ENCODE measurements at places on chromosomes 4 and X.

DNA sequence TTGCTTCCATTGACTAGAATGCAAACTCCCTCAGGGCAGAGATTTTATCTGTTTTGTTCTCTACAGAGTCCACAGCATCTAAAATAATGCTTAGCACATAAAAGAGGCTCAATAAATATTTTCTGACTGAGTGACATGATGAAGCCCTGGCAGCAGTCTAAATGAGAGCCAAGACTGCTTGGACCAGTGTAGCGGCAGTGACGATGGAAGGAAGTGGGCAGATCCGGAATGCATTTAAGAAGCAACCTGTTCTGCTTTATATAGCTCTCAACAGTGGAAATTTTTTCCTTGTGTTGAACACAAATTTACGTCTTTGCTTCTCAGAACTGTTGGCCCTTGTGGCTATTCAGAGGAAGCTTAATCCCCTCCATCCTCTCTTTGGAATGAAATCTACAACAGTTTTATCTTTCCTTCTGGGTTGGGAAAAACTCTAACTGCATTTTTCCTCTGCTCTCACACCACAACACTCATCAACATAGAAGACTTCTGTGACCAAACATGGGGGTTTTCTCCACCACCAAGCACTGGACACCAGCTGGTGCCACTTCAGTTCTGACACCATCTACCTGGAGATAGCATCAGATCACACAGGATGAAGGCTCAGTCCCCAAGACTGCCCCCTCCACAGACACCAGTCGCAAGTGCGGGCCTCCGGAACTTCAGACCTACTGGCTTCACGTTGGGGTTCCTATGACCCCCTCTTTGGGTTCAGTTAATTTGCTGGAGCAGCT lies 7.0 kb upstream of the BEND4 start:
- DNase-seq: no peak

GRCh38 chrX:105703876-105704275 lies 118.5 kb upstream of the NRK start:
- DNase-seq: peak; percentile 7

- DNase-seq: no peak
These were observed 206.0 kb upstream of the RPS6KA3 start for GRCh38 chrX:20472620-20473258.

GRCh38 chrX:40149286-40150175 lies 51.8 kb upstream of the BCOR start:
- no peak for DNase-seq

DNA sequence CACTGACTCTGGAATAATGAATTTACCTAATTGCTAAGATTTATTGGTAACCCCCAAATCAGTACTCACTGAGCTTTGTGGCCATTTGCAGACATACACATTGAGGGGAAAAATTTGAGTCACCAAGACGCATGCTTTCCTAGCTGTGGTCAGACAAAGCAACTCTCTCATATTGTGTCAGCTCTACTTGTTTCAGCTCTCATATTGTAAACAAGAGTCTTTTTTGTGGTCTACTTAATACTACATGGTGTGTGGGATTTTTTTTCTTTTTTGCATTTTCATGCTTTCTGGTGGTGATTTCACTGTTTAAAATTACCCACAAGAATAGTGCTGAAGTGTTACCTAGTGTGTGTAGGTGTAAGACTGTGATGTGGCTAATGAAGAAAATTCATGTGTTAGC lies 428.2 kb upstream of the GALNT7 start:
- no peak for DNase-seq

GRCh38 chrX:133323431-133323830 lies 91.9 kb downstream of the GPC4 start:
- no peak for DNase-seq

DNA sequence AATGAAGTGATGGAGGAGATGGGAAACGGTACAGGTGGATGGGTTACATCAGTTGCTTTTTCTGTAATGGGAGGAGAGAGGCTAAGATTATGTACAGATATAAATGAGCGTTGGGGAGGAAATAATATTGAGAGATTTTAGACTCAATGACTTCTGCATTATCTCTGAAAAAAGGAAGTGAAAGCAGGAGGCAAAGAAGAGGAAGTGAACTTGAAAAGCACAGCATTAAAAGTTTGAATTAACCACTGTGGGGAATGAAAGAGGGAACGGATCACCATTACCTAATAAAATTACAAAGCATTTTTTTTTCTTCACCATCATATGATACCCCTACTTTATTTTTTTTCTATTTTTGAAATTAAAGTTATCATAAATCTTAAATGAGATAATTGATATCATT lies 1025.5 kb downstream of the RPA4 start:
- no peak for DNase-seq

DNA sequence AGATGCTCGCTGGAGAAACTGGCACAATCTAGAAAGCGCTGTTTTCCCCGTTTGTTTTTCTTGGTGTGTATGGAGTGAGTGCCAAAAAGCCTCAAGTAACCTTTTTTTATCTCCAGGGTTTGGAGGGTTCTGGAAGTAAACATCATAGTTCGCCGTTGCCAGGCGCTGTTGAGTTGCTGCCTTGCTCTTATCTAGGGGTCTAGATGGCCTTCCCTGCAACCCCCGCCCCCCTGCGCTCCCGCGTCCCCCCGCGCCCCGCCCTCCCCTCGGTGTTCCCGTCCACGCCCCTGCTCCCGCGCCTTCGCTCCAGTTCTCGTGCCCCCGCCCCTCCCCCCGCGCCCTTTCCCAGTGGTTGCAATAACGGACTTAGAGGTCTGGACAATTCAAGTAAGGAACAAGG lies 555 bp upstream of the GCNA start:
- no peak for DNase-seq

DNA sequence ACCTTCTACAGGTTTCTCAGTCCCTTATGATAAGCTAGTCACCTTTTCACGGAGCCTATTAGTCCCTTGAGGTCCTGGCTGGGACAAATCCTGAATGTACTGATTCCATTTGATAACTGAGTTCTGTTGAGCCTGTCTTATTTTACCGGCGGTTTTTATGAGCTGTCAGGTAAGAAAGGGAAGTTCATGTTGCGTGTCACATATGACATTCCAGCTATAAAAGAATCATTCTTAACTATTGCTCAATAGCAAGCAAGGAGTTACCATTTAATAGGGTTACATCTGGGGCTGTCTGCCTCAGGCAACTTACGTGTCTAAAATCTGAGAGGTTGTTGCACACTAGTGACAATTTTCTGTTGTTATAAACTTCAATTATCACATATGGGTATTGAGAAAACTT lies 394.6 kb downstream of the TECRL start:
- no peak for DNase-seq

GRCh38 chr4:37747772-37748330 lies 61.7 kb upstream of the RELL1 start:
- no peak for DNase-seq

DNA sequence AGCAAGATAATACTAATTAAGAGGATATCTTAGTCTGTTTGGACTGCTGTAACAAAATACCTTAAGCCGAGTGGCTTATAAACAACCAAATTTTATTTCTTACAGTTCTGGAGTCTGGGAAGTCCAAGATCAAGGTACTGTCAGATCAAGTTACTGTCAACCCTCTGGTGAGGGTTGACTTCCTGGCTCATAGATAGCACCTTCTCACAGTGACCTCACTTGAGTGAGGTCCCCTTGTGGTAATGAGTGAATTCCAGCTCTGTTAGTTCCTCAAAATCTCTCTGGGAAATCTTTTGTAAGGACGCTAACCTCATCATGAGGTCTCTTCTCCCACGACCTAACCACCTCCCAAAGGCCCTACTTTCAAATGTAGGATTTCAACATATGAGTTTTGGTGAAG lies 36.9 kb upstream of the ADGRA3 start:
- peak; percentile 20 for DNase-seq

- DNase-seq: peak; percentile 90
These were observed 47.6 kb downstream of the GRK4 start for GRCh38 chr4:3010998-3011397.

GRCh38 chr4:5592272-5592671 lies 116.1 kb downstream of the EVC2 start:
- DNase-seq: no peak

DNA sequence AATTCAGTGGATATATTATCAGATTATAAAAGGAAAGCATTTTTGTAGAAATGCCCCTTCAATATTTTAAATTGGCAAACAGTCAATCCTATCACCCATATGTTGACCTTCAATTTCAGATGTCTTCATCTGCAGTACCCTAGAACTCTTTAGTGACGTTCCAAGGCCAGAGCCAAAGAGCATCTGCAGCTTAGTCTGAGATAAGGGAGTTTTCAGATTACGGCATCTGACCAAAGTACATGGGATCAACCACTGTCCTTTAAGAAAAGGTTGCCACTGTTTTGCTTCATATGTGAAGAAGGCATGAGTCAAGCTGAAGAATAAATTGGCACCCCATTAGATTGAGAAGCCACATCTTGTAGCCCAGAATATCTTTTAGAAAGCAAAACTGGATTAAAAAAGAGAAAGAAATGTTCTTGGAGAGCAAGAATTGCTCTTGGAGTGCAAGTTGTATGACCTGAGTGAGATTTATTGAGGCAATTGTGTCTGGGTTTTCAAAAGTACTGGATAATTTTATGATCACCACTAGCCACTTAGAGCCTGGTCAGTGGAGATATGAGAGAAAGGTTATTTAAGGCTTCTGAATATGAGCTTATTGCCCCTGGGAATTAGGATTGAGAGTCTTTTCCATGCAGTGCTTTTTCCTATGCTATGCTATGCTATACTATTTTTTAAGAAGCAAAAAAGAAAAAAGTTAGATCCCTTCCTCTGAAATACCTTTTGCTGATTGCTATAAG lies 251.9 kb upstream of the NR3C2 start:
- no peak for DNase-seq

DNA sequence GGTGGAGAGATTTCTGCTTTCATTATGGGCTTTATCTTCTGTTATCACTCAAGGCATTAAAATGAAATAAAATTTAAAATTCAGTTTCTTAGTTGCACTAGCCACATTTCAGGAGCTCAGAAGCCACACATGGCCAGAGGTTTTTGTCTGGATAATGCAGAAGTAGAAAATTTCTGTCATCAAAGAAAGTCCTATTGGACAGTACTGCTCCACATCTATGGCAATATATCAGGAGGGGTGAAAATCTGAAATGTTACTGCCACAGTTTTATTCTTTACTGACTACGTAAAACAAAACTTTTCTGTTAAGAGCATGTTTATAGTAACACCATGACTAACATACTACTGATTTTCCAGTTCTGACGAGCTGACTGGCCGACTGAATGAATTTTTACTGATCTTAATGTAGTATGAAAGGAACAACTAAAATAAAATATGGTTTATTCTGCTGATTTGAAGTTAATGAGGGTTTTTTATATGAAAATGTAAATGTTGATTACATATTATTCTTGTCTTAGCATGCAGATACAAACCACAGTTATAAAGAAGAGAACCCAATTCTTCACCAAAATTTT lies 264.0 kb upstream of the HAND2 start:
- no peak for DNase-seq

- DNase-seq: no peak
These were observed 526.3 kb upstream of the FAM241A start for GRCh38 chr4:111618908-111619307.

DNA sequence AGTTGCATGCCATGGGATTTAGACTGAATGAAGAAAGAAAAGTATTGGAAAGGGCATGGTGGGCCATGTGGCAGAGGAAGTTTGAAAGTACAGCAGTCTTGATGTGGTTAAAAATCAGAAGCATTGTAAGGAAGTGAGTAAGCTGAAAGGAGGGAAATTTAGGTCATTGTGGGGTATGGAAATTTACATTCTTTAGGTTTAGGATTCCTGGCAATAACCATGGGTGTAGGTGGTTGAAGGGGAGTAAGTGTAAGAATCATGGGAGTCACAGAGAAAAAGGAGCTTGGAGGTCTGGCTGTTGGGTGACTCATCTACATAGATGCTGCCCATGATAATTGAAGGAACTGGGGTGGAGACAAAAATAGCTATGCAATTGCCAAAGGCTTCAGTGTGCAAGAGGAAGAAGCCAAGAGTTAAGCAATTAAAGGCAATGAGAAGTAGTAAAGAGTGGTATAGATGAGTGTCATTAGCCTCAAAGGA lies 243.8 kb upstream of the LDB2 start:
- peak; percentile 33 for DNase-seq

GRCh38 chrX:149512225-149512885 lies 7.2 kb upstream of the IDS start:
- no peak for DNase-seq

DNA sequence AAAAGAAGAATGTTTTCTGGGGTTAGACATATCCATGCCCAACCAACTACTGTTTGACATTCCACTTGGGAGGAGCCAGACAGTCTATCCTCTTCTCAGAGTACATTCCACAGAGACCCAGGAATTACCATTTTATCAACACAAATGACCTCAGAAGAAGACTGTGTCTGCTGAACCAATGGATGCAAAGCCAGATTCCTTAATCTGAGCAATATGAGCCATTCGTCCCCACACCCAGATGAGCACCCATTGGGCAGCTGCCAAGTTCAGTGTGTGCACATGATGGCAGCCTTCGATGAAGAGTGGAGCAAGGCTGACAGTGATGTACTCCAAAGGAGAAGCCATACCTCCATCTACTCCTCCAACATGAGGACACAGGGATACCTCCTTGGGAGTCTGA lies 111.3 kb downstream of the ZNF674 start:
- DNase-seq: no peak

GRCh38 chr4:135357091-135357490 lies 1155.5 kb upstream of the PABPC4L start:
- no peak for DNase-seq

All from retinal pigment epithelial cell (primary cell).